Germinal center (tissue), 1 donor: ENCODE measurements at places on chromosomes 2 and 18.

DNA sequence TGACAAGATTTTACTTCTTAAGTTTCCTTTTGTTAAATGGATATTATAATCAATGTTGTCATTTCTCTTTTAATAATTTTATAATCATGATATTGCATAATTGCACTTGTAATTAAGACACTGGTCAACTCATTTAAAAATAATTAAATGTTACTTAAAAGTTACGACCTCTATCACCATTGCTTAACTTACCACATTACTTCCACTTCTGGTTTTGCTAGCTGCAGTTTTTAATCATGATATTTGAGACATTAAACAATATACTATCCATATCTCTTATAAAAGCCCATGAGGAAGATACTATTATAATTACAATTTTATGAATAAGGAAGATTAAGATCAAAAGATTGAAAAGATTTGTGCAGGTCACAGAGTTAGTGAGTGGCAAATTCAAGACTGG lies 502.0 kb downstream of the RNF144A start:
- DNase-seq = no peak

DNA sequence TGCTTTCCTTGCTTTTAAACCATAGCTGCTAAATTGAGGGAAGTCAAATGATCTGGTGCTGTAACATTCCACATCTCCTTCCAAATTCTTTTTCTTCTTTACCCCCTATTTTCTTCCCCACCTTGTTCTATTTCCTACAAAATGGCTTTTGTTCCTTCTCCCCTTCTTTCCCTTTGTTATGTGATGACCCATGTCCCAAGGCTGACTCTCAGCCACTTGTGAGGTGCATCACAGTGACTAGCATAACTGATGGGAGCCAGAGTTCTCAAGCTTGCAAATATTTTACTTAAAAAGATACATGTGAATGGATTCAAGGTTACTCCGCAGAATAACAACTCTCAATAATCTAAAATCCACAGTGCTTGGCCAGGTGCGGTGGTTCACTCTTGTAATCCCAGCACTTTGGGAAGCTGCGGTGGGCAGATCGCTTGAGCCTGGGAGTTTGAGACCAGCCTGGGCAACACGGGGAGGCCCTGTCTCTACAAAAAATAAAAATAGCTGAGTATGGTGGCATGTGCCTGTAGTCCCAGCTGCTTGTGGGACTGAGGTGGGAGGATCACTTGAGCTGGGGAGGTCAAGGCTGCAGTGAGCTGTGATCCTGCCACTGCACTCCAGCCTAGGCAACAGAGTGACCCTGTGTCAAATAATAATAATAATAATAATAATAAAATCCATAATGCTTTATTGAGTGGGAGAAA lies 100.1 kb upstream of the CERS6 start:
- DNase-seq = no peak

GRCh38 chr18:2956056-2956455 lies 56.9 kb downstream of the LPIN2 start:
- no peak for DNase-seq

GRCh38 chr18:77218642-77219041 lies 31.0 kb upstream of the GALR1 start:
- no peak for DNase-seq

GRCh38 chr2:59301466-59302402 lies 1060.6 kb upstream of the FANCL start:
- DNase-seq = peak; percentile 25

DNA sequence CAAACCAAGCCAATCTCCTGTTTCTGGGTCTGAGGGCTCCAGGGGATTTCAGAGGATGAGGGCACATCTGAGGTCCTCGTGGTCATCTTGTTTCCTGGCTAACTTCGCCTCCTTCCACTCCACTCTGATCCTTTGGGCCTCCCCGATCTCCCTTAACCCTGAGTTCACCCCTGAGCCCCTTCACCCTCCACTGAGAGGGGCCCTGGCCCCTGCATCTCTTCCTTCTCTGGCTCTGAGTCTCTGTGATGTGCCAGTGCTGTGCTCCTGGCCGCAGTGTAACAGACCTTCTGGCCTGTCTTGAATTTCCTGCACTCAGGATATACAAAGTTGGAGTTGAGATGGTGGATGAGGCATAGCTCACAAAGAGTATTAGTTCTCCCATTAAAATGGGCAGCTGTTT lies 84.7 kb upstream of the BOD1L2 start:
- DNase-seq = no peak

GRCh38 chr2:240225660-240226475 lies 85.4 kb upstream of the OTOS start:
- DNase-seq = no peak
